ENCODE measurements at places on chromosomes 5 and 9.

DNA sequence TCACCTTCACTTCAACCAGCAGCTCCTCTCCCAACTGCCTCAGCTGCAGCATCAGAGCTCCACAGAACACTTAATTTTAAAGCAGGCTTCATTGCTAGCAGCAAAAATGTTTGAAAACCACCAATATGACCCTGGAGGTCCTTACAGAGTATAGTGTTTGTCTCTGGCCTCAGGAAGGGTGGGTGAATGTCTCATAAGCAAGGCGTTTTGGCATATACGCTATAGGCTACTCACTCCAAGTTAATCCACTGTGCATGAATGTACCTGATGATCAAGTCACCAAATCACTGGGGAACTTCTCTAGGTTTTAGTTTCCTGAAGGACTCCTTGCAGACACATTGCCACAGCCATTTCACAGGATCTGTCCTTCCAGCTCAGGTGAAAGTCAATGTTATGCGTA lies 125.3 kb downstream of the GABBR2 start:
- no peak for DNase-seq

DNA sequence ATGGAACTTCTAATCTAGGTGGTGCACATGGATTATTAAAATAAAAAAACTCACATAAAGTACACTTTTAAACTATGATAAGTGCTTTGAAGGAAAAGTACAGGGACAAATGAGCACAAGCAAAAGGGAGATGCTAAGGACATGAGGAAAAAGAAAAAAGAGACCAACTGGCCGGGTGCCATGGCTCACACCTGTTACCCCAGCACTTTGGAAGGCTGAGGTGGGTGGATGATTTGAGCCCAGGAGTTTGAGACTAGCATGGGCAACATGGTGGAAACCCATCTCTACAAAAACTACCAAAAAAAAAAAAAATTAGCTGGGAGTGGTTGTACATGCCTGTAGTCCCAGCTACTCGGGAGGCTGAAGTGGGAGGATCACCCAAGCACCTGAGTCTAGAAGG lies 67.1 kb downstream of the SH3TC2 start:
- DNase-seq, result no peak

- no peak for DNase-seq
These were observed 467.7 kb upstream of the MEF2C start for GRCh38 chr5:89350684-89351083.

DNA sequence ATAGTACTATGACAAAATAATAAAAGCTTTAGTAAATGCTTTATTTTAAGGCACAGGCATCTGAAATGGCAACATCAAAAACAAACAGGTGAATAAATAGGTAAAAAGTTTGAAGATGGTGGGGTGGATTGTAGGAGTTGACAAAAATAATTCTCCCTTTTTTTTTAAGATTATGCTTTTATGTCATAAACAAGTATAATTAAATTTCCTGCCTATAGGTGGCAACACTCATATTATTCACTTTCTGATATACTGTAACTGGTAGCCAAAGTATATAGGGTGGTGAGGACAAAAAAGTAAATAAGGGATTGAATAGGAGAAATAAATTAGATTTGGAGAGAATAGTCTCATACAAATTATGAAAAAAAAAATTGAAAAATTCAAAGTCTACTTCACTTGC lies 120.0 kb upstream of the ACOT12 start:
- DNase-seq, result no peak

GRCh38 chr9:37541465-37541864 lies 34.7 kb downstream of the FBXO10 start:
- DNase-seq, result no peak

GRCh38 chr9:89207026-89207425 lies 28.4 kb upstream of the SHC3 start:
- no peak for DNase-seq

DNA sequence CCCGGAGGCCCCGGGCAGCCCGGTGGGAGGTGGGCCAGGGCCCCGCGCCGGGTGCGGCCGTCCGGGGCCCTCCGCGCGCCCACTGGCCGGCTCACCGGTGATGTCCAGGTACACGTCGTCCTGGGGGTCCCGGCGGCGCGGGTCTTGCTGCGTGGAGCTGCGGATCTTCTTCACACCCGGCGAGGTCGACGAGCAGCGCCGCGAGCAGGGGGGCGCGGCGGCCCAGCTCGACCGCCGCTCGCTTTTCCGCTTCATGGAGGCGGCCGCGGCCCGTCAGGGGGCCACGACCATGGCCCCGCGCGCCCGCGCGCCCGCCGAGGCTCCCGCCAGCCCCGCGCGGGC lies 548 bp downstream of the CDC14B start:
- no peak for DNase-seq

DNA sequence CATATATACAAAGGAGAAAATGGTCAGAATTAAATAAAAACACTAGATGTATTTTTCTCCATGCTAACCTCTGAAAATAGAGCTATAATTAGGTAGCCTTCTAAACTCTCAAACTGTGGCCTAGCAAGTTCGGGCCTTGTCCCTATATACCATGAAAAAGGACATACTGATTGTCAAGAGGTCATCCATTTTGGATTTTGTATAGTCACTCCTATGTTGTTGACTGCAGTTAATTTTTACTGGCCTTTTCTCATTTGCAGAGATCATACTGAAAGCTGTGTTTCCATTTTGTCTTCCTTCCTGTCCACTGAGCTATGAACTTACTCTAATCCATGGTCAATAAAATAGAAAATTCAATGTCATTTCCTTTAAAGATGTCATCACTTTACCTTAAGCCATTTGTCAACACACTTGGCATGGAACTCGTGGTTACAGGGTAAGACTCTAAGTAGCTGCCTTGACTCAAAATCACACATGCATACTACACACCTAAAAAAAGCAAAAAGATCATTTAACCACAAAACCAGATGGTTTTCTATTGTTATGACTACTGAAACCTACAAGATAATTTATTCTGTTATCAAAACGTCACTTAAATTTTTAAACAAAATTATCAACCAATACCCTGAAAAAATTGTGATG lies 58.0 kb downstream of the RNF38 start:
- no peak for DNase-seq

- no peak for DNase-seq
These were observed 310.1 kb downstream of the PLK2 start for GRCh38 chr5:58149746-58150145.

GRCh38 chr9:133545494-133546286 lies 11.2 kb downstream of the ADAMTSL2 start:
- no peak for DNase-seq

GRCh38 chr5:161414896-161415295 lies 131.6 kb downstream of the GABRB2 start:
- DNase-seq, result no peak

DNA sequence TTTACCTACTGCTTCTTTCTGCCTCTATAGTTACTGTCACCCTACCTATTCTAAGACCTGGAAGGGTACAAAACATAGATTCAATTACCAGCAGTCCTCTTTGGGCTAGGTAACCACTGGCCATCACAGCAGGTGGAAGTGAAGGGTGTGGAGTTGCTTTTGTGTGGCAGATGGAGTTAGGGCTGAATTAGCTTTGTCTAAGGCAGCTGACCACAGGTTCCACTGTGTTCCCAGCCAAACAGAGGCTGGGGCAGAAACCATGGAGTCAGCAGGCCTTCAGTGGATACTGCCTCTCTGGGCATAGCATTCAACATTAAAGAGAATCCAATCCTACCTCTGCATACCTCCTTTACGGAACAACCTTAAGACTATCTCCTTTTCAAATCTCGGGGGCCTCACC lies 254.2 kb downstream of the RFX3 start:
- DNase-seq, result no peak

- DNase-seq, result no peak
These were observed at the start of gene TXNDC8 for GRCh38 chr9:110337727-110338126. Gene TXNDC8 (minus strand): TSS chr9:110337863.

DNA sequence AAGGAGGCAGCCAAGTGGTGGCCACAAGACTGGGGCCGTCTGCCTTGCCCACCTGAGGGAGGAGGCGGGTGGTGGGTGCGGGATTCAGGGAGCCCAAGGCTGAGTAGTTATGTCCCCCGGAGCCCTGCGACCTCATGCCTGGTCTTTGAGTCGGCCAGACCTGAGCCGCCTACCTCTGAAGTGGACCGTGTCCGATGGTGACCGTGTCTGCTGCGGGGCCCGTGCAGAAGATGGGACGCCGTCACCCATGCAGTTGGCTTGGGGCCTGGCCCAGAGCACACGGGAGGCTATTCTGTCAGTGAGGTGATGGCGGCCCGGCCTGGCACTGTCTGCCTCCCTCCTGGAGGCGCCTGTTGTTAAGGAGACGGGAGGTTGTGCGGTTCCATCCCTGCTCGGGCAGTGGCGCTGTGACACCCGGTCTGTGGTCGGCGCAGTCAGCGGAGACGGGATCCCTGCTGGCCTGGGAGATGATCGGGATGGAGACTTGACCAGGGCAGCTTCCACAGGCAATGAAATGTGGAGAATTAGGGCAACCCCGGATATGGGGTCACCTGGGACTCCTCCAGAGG lies 62.5 kb upstream of the FCN2 start:
- no peak for DNase-seq

DNA sequence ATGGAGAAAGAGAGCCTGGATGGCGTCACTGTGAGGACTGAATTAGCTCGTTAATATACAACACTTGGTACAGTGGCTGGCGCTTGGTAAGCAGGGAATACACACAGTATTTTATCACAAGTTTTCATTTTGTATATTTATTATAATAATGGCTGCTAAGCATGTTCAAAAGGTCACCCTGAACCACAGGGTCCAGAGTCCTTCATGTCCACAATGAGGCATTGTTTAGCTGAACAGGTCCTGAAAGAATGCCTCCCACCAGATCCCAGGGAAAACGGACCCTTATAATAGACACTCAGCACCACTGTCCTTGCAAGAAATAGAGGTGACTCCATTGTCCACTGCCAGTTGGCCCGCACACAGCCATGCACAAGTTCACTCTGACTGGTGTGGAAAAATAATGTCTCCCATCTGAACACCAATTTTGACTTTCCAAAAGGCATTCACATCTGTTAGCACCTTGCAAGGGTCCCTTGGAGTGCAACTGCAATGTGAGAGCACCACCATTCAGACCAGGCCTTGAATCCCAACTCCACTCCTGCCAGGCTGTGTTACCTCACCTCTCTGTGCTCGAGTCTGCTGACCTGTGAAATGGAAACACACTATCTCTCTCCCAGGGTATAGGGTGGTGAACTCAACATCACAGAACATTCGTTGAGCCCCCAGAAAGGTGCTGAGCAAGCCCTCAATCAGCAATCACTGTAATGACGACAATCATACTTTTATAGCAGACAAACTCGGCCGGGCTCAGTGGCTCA lies 3.9 kb downstream of the VDAC1 start:
- no peak for DNase-seq

DNA sequence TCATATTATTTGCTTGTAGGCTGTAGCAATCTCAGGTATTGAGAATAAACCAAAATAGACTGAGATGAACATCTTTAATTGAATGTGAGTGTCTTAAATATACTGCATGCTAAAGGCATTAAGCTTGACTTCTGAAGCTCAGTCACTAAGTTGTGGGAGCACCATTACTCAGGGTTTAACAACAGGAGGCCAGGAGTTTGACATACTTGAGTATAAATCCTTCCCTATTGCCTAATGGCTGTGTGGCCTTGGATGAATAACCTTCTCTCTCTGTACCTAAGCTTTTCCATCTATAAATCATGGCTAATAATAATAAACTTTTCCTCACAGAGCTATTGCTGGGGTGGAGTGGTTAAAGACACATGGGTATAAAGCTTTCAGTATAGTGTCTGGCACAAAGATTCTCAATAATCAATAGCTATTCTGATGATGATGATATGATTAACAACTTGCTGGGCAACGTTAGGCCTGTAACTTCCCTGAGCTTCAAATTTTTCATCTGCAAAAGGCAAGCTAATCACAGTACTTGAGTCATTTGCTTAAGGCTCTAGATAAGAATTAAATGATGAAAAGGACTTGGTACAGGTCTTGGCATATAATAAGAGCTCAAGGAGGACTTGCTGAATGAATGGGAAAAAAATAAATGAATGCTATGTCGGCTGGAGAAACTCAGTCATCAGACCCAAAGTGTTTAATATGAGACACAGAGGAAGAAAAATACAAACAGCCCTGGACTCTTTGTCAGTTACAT lies 174.0 kb upstream of the IL12B start:
- DNase-seq, result no peak

GRCh38 chr5:140153905-140154304 lies 21.1 kb upstream of the CYSTM1 start:
- no peak for DNase-seq

DNA sequence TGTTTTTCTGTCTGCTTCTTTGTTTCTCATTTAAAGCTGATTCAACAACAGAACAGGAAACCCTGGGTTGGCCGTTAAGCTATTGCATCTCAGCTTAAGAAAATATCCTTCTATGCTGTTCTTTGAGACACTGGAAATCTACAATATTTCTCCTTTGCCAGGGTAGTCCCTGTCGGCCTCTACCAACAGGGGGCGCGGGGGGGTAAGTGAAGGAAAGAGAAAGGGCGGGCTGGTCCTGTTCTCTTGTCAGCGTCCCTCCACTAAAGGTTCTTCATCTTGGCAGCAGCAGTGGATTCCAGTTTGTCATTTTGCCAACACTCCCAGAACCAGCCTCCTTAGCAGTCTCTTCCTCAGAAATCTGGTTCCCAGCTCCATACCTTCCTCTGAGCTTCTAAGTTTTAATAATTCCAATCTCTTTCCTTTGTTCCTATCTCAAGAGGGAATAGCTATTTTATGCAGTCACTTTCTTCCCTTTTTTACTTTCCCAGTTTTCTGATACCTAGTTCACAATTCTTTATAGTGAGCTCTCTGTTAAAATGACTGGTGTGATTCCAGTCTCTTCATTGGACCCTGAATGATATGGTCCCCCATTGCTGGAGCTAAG lies 222.3 kb downstream of the GLIS3 start:
- peak; percentile 4 for DNase-seq

GRCh38 chr9:18543406-18544192 lies 69.6 kb downstream of the ADAMTSL1 start:
- no peak for DNase-seq

- no peak for DNase-seq
These were observed 234.9 kb upstream of the ACTBL2 start for GRCh38 chr5:57717555-57717954.

- DNase-seq, result no peak
These were observed 36.8 kb downstream of the NDUFS6 start for GRCh38 chr5:1838013-1838412.

- peak; percentile 97 for DNase-seq
These were observed at the start of gene UBE2B for GRCh38 chr5:134370871-134371833. Gene UBE2B (plus strand): TSS chr5:134371569. CDS start chr5:134371596, 27 bp downstream.

GRCh38 chr5:64165500-64166200 lies at the start of gene RNF180:
Gene RNF180 (plus strand): TSS chr5:64165843. CDS start chr5:64200808, 34,965 bp downstream.
- no peak for DNase-seq

DNA sequence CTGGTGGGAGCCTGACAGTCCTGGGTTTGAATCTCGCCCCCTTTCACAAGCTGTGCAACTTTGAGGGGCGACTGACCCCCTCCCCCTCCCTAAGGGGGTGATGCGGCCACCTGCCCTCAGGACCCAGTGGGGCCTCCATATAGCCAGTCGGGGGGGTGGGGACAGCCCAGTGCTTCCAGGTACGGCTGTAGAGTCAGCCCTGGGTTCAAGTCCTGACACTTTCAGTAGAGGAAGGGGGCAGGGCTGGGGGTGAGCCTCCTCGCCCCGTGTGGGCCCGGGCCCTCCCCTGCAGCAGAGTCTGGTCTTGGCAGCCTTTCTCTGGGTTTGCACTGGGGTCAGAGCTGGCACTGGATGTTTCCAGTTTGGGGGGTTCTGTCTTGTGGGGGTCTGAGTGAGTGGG lies 216.3 kb downstream of the C9orf50 start:
- DNase-seq, result no peak

- no peak for DNase-seq
These were observed 526.9 kb downstream of the BNC2 start for GRCh38 chr9:16343249-16344237.
